Right kidney (tissue), 9 donors: ENCODE measurements at places on chromosomes 3 and 15.
A peak's percentile ranks its signal among the peaks of the same experiment; 100 is the strongest.

- DNase-seq = no peak
Measured at GRCh38 chr15:67720556-67721175, 104.6 kb upstream of the SKOR1 start.

DNA sequence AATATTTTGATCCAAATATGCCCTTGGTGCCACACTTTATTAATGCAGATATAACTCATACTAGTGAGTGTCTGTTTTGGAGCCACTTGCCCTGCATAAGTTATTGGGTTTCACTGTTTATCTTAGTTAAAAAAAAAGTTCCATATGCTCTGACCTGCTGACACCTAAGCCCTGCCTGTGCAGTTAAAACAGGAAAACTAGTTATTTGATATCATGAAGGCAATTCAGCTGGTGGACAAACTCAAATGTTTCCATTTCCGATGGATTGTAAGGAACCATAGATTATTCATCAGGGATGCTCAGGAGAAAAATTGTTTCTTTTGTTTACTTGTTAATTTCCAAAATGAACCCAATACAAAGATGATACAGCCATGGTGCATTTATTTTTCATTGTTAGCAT is 68.3 kb downstream of the NR2F2 start:
- DNase-seq = no peak

GRCh38 chr3:30615615-30616346 is 9.4 kb downstream of the TGFBR2 start:
- DNase-seq = no peak

DNA sequence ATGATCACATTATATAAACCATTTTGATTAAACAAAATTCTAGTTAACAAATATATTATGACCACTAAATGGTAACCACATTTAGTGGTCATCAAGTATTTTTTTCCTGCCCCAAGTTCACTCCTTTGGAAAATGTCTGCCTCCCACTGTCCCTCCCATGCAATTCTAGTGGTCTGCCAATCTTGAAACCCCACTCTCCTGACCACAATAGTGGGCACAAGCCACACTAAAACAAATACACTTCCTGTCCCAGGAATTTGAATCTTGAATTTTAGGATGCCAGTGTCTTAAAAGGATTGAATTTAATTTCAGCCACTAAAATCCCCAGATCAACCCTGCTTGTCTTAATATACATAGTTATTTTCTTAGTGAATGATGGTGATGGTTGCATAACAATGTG is 14.0 kb upstream of the GPR156 start:
- DNase-seq = no peak

DNA sequence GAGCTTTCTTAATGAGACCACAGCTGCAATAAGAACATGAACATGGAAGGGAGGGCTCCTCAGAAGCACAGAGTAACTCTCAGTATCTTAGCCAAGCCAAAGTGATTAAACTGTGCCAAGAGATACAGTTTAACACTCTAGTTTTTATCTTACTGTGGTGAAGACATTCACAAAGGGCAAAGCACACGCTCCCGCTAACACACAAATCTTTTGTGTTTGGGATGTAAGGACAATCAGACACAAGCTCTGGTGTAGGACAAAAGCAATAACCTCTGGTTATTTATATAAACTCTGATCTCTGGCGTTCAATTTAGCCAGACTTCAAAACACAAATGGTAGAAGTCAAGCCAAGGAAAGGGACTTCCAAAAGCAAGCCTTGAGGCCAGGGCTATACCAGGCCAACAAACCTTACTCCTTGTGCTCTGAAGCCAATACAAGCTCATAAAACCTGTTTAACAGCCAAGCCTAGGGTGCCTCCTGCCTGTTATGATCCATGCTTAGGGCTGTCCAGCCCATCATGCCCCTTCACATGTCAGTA is 27.8 kb downstream of the DPH3 start:
- no peak for DNase-seq

DNA sequence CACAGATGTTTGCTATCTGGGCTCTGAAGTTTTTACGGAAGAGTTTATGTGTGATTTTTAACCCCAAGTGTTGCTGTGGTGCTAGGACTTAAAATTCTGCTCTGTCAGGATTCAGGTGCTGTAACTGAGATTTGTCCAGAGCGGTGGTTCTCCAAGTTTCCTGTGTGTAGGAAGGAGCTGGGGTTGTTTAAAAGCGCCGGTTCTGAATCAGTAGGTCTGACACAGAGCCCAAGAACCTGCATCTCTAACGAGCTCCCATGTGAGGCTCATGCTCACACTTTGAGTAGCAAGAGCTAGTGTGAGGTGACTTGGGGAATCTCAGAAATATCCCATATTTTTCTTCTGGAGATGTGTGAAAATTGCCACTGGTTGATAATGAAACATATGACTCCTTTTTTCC is 325.5 kb downstream of the SATB1 start:
- no peak for DNase-seq

DNA sequence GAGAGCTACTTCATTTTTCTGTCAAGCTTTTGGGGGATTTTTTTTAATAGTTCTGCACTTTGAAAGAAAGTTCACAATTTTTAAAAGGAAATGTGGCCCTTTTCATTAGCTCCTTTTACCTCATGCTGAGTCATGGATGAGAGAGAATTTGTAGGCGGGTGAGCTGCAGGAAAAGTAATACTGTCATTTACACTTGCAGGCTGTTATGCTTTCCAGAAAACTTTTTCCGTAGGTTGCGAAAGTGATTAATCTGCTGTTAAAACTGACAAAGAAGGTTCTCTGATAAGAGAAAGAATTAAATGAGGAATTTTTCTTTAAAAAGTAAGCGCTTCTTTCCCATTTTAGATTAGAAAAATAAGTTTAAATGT is 430.2 kb downstream of the LPP start:
- no peak for DNase-seq

DNA sequence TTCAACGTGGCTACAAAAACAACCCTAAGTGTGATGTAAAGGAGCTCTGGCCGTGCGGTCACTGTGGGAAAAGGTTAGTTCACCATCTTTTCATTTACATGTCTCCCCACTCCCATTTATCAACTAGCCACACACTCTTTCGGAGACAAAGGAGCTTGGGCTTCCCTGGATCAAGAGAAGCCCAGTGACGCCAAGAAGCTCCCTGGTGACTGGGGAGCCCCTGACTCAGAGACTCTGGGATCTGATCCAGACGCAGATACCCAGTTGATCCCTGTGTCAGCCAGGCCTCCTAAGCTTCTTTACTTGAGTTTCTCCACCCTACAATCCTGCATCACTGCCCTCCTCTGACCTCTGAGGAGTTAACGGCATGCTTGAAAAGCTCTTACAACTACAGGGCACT is 43.9 kb downstream of the HEG1 start:
- no peak for DNase-seq

GRCh38 chr3:15973414-15973813 is 175.6 kb upstream of the ANKRD28 start:
- no peak for DNase-seq

GRCh38 chr15:59179717-59180116 is 26.9 kb upstream of the LDHAL6B start:
- DNase-seq = no peak

GRCh38 chr3:197472151-197472550 is 83.6 kb downstream of the BDH1 start:
- DNase-seq = no peak

DNA sequence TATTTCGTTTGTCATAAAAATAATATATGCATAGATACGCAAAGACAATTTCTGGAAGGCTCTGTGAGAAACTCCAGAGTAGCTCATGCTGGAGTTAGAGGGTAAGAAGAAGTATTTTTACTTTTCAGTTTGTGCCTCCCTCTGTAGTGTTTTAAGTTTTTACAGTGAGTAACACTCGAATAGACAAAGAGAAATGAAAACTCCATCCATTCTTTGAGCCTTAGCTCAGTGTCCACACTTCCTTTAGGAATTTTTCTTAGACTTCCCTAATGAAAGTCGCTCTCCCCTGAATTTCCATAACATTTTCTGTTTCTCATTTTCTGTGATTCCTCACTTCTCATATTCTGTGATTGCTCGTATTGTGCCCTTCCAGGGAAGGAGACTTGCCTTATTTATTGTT is 2.1 kb downstream of the BLOC1S6 start:
- no peak for DNase-seq

DNA sequence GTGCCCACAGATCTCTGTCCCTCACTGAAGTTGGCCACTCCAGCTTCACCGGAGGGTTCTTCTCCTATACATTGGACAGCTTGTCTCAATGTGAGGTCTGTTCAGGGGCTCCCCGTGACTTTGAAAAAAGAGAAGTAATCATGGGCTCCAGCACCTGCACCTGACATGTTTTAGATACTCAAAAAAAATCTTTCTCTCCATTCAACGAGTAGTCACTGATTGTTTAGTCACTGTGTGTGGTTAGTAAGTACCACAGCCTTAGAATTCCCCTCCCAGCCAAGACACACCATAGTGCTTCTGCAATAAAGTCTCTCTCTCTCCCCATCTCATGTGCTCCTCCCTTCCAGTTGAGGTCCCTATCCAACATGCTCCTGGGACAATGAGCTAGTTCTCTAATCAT is 18.6 kb downstream of the CCR9 start:
- DNase-seq = no peak

DNA sequence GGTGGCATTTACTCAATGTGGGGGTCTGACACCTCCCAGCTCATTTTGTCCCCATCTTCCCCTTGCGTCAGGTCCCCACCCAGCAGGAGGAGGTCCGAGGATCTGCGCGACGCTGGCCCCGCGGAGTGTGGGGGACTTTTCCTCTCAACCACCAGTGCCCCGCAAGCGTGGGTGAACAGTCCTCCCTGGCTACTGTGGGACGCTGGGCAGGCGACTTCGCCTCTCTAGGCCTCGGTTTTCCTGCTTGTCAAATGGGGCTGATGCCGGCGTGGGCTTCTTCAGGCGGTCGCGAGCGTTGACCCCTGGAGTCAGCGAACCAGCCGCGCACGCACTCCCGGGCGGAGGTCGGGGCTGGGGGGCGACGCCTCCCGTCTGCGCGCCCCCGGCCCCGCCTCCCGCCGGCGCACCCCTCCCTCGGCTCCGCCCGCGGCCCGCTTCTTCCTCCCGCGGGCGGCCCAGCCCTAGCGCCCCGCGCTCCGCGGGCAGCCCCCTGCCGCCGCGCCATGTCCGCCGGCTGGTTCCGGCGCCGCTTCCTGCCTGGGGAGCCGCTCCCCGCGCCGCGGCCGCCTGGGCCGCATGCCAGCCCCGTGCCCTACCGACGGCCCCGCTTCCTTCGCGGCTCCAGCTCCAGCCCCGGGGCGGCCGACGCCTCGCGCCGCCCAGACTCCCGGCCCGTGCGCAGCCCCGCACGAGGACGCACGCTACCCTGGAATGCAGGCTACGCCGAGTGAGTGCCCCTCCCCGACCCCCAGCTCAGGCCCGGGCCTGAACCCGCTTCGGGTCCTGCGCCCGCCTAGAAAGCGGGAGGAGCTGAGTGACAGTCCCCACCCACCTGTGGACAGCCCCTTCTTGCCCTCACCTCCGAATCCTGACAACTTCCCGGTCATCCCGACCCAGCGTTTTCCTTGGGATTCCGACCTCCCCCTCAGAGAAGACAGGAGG is at the start of gene PPM1M:
TSS of gene PPM1M (plus strand) at position 438 of the 942 bp plus-strand sequence. CDS start at position 504, 66 bp downstream.
- DNase-seq = peak; percentile 73

GRCh38 chr3:47260605-47261004 is 22.0 kb downstream of the KIF9 start:
- no peak for DNase-seq

GRCh38 chr3:110623571-110623970 is 448.0 kb upstream of the NECTIN3 start:
- DNase-seq = no peak

GRCh38 chr3:2921903-2922302 is 188.3 kb downstream of the IL5RA start:
- peak; percentile 18 for DNase-seq

GRCh38 chr15:53841651-53842050 is 82.2 kb upstream of the WDR72 start:
- DNase-seq = no peak

GRCh38 chr3:33250712-33251111 is 26.5 kb upstream of the FBXL2 start:
- no peak for DNase-seq

- DNase-seq = no peak
Measured at GRCh38 chr3:189809583-189809982, 178.4 kb downstream of the TP63 start.

GRCh38 chr3:156593814-156594213 is 38.9 kb upstream of the SSR3 start:
- peak; percentile 36 for DNase-seq

DNA sequence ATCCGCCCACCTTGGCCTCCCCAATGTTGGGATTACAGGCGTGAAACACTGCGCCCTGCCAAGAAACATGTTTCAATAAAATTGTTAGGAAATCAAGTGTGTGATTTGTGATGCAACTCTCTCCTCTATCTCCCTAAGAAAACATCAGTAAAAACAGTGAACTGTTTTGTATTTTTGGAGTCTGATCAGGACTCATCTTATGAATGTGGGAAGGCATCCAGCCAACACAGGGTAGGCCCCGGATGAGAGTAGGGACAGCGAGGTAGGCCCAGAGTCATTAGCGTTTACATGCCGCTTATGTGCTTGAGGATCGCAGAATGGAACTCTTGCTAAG is 884 bp upstream of the GLYCTK start:
- no peak for DNase-seq

- DNase-seq = no peak
Measured at GRCh38 chr3:136835813-136836510, 17.0 kb downstream of the SLC35G2 start.

GRCh38 chr15:80660119-80660518 is 35.0 kb upstream of the ABHD17C start:
- peak; percentile 8 for DNase-seq

GRCh38 chr3:120473896-120474675 is 23.3 kb upstream of the FSTL1 start:
- DNase-seq = no peak

GRCh38 chr15:61951949-61952348 is 108.3 kb downstream of the VPS13C start:
- DNase-seq = no peak

GRCh38 chr3:59542276-59542675 is 492.5 kb upstream of the CFAP20DC start:
- no peak for DNase-seq

GRCh38 chr3:193086681-193087080 is 154.3 kb upstream of the PLAAT1 start:
- no peak for DNase-seq

- DNase-seq = no peak
Measured at GRCh38 chr15:80654299-80654698, 40.8 kb upstream of the ABHD17C start.

GRCh38 chr15:45199136-45199810 is 11.5 kb upstream of the SHF start:
- DNase-seq = peak; percentile 76

- no peak for DNase-seq
Measured at GRCh38 chr3:141302364-141303141, 65.8 kb upstream of the ZBTB38 start.

GRCh38 chr3:69240651-69241568 is 118.5 kb upstream of the LMOD3 start:
- DNase-seq = no peak

GRCh38 chr15:97858296-97858695 is 102.2 kb upstream of the ARRDC4 start:
- no peak for DNase-seq

- no peak for DNase-seq
Measured at GRCh38 chr3:43041517-43041916, 62.4 kb downstream of the GASK1A start.

DNA sequence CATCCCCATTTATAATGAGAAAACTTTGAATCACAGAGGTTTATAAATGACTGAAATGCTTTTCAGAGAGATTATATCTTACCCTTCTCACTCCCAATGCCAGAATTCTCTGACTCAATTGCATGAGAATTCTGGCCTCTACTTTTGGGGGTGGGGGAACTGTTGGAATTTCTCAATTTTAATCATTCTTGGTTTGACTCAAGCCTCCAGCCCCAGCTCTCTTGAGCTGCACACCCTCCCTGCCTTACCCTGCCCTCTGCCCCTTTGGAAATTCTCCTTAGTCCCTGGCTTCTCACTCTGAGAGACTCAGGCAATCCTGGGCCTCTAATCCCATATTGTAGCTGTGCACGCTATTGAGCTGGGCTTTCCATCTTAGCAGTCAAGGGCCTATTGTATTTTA is 44.2 kb downstream of the ZNF589 start:
- no peak for DNase-seq
